ENCODE measurements at places on chromosomes 3 and 15.

- no peak for DNase-seq
- H3K27ac ChIP-seq, result no peak overlapping the region
- no peaks in the 10 kb centered on the region for H3K4me1 ChIP-seq
- no peaks in the 10 kb centered on the region for H3K27me3 ChIP-seq
- no peaks in the 10 kb centered on the region for H3K36me3 ChIP-seq
Measured at GRCh38 chr3:189771842-189772450, 140.8 kb downstream of the TP63 start.

GRCh38 chr3:50192689-50193141, 1.3 kb downstream of the GNAT1 start:
- peak; percentile 21 for DNase-seq
- H3K36me3 ChIP-seq, result no peaks in the 10 kb centered on the region
- H3K4me1 ChIP-seq, result peaks cover 24% of the 10 kb centered on the region
- H3K27ac ChIP-seq, result no peak overlapping the region
- no peak overlapping the region for H3K4me3 ChIP-seq

GRCh38 chr3:188590557-188590956, 436.6 kb downstream of the LPP start:
- H3K4me1 ChIP-seq, result peaks cover 67% of the 10 kb centered on the region
- no peaks in the 10 kb centered on the region for H3K36me3 ChIP-seq
- H3K27me3 ChIP-seq, result no peaks in the 10 kb centered on the region
- no peak overlapping the region for H3K27ac ChIP-seq
- H3K4me3 ChIP-seq, result no peak overlapping the region

DNA sequence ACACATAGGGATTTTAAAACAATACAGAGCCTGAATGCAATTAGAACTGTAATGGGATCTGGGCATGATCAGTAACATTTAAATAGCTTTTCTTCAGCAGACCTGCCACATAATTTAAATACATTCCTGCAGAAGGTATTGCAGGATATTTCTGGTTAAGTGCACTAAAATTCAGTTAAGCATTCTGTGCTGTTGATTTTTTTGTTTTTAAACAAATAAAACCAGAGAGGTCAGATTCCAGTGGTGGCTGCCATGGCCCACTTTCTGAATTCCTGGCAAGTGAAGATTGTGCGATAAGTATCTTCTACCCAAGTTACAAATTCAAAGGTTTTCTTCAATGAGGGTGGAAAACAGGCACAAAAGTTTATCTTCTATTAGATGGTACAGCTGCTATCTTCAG, 98.7 kb downstream of the RAP2B start:
- no peak for DNase-seq
- no peak overlapping the region for H3K4me3 ChIP-seq
- H3K36me3 ChIP-seq, result no peaks in the 10 kb centered on the region
- no peak overlapping the region for H3K27ac ChIP-seq
- H3K27me3 ChIP-seq, result no peaks in the 10 kb centered on the region

DNA sequence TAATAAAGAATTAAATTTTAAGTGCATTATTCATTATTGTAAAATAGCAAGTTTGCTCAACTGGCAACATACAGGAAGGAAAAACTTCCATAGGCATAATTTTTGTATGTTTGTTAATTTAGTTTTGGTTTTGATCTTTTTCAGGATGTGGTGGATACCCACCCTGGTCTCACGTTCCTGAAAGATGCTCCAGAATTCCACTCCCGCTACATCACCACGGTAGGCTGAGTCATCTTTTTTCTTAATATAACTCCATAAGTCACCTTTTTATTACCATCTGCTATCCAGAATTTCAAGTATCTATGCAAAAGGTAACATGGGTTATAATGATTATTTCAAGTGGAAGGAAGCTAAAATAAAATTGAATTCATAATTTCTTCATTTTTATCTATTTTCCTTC, 104.8 kb downstream of the PPP2R3A start:
- peaks cover 3% of the 10 kb centered on the region for H3K4me1 ChIP-seq
- H3K27ac ChIP-seq, result peak overlapping the region; percentile 52
- H3K4me3 ChIP-seq, result no peak overlapping the region
- no peak for DNase-seq
- no peaks in the 10 kb centered on the region for H3K27me3 ChIP-seq

GRCh38 chr15:32856753-32857152, 138.9 kb downstream of the GREM1 start:
- peaks cover 15% of the 10 kb centered on the region for H3K4me1 ChIP-seq
- no peak overlapping the region for H3K4me3 ChIP-seq
- no peak for DNase-seq
- no peaks in the 10 kb centered on the region for H3K36me3 ChIP-seq
- no peaks in the 10 kb centered on the region for H3K27me3 ChIP-seq
- peak overlapping the region; percentile 87 for H3K27ac ChIP-seq

GRCh38 chr3:188796122-188796631, 375.6 kb upstream of the TPRG1 start:
- DNase-seq, result no peak
- H3K36me3 ChIP-seq, result no peaks in the 10 kb centered on the region
- no peaks in the 10 kb centered on the region for H3K27me3 ChIP-seq
- H3K4me3 ChIP-seq, result no peak overlapping the region
- peak overlapping the region; percentile 49 for H3K27ac ChIP-seq

- H3K27ac ChIP-seq, result no peak overlapping the region
- H3K4me3 ChIP-seq, result no peak overlapping the region
- no peaks in the 10 kb centered on the region for H3K27me3 ChIP-seq
- DNase-seq, result no peak
- no peaks in the 10 kb centered on the region for H3K36me3 ChIP-seq
Measured at GRCh38 chr3:160473221-160473620, 23.6 kb upstream of the TRIM59 start.

- no peak for DNase-seq
- H3K36me3 ChIP-seq, result no peaks in the 10 kb centered on the region
- no peaks in the 10 kb centered on the region for H3K27me3 ChIP-seq
- H3K27ac ChIP-seq, result no peak overlapping the region
- H3K4me3 ChIP-seq, result no peak overlapping the region
- no peaks in the 10 kb centered on the region for H3K4me1 ChIP-seq
Measured at GRCh38 chr3:2995195-2995594, 115.0 kb downstream of the IL5RA start.

DNA sequence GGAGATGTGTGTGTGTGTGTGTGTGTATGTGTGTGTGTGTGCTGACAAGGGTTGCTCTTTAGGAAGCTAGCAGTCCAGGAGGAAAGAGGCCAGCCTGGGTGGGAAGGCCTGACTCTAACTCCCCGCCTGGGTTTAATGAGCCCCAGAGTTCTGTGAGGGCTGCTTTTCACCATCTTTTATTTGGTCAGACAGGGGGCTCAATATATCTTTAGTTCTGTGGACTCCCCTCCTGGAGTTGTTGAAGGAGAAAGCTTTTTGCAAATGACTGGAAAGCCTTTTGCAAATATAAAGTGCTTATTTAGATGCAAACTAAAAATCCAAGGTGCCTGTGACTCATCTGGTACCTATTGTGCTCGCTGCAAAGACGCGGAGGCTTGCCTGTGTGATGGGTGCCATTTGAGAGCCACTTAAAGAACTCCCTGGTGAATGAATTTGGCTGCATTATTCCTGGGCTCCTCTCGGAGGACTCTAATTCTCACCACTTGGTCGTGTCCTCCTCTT, 24.5 kb downstream of the DRD3 start:
- no peaks in the 10 kb centered on the region for H3K27me3 ChIP-seq
- no peaks in the 10 kb centered on the region for H3K36me3 ChIP-seq
- no peak overlapping the region for H3K4me3 ChIP-seq
- no peak overlapping the region for H3K27ac ChIP-seq
- H3K4me1 ChIP-seq, result no peaks in the 10 kb centered on the region
- no peak for DNase-seq

GRCh38 chr15:81293728-81294515, 30.0 kb downstream of the STARD5 start:
- H3K27ac ChIP-seq, result no peak overlapping the region
- no peak for DNase-seq
- H3K4me1 ChIP-seq, result peaks cover 15% of the 10 kb centered on the region

DNA sequence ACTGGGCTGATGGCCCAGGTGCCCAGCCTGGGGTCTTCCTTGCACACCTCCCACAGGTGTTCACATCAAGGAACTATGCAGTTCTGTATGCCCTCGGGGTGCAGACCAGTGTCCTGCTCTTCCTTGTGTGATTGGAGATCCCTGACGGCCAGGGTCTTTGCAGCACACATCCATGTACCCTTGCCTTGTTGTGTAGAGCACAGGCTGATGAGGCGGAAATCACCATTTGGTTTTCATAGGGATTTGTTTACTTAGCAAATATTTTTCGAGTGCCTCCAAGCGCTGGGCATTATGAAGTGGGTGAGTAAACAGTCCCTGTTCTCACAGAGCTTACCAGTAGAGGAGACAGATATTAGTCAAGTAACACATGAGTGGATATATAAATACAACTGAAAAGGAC, 209.3 kb upstream of the UMPS start:
- H3K36me3 ChIP-seq, result peaks cover 12% of the 10 kb centered on the region
- no peak overlapping the region for H3K4me3 ChIP-seq
- H3K27me3 ChIP-seq, result no peaks in the 10 kb centered on the region

DNA sequence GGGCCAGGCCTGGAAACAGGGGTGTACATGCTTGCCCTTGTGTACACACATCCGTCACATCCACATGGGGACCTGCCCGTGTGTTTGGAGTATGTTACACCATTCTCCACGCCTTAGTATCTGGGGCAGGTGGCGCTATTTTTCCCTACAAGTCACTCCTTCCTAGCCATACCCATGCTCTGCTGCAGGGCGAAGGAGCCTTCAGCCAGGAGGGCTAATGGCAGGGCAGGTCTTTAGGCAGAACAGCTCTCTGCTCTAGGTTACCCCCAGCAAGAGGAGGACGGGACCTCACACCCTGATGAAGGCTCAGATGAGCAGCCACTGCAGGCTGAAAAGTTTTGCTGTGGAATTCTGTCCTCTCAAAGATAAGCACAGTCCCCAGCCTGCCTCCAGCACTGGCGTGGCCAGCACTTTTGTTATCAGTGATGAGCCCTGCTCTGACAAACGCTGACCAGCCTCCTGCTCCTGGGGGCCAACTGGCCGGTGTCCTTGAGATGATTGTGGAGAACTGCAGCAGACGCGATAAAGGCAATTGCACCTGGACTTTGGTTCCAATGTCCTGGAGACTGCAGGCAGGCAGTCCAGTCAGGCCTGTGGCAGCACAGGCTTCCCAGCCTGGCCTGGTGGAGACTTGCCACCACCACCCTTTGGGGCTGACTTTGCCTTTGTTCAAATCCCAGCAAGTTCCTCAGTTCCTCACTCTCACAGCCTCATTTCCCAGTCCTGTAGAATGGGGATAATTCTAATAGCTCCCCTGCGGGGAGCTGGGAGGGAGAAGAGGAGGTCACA, 19.8 kb upstream of the PIGZ start:
- no peaks in the 10 kb centered on the region for H3K36me3 ChIP-seq
- DNase-seq, result no peak
- H3K27ac ChIP-seq, result no peak overlapping the region
- H3K27me3 ChIP-seq, result no peaks in the 10 kb centered on the region
- H3K4me1 ChIP-seq, result no peaks in the 10 kb centered on the region

- H3K4me3 ChIP-seq, result peak overlapping the region; percentile 7
- H3K27ac ChIP-seq, result peak overlapping the region; percentile 83
- DNase-seq, result no peak
- H3K4me1 ChIP-seq, result peaks cover 15% of the 10 kb centered on the region
- H3K36me3 ChIP-seq, result no peaks in the 10 kb centered on the region
Measured at GRCh38 chr3:51340013-51340829, 44.9 kb upstream of the MANF start.

DNA sequence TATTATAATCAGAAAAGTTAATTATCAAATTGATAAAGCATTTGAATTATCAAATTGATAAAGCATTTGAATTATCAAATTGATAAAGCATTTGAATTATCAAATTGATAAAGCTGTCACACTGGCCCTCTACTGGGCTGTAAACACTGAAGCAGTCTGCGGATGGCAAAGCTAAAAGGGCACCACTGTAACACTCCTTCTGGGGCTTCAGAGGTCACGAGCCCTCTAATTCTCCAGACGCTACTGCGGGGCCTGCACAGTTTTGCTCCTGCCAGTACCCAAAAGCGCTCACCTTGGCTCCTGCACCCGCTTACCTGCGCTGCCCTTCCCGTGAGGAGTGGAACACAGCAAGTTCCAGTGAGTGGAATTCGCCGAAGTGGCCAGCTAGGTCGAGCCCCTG, 409.0 kb upstream of the KCNMB2 start:
- no peak overlapping the region for H3K27ac ChIP-seq
- no peak for DNase-seq
- no peak overlapping the region for H3K4me3 ChIP-seq
- H3K36me3 ChIP-seq, result no peaks in the 10 kb centered on the region
- H3K4me1 ChIP-seq, result peaks cover 14% of the 10 kb centered on the region

DNA sequence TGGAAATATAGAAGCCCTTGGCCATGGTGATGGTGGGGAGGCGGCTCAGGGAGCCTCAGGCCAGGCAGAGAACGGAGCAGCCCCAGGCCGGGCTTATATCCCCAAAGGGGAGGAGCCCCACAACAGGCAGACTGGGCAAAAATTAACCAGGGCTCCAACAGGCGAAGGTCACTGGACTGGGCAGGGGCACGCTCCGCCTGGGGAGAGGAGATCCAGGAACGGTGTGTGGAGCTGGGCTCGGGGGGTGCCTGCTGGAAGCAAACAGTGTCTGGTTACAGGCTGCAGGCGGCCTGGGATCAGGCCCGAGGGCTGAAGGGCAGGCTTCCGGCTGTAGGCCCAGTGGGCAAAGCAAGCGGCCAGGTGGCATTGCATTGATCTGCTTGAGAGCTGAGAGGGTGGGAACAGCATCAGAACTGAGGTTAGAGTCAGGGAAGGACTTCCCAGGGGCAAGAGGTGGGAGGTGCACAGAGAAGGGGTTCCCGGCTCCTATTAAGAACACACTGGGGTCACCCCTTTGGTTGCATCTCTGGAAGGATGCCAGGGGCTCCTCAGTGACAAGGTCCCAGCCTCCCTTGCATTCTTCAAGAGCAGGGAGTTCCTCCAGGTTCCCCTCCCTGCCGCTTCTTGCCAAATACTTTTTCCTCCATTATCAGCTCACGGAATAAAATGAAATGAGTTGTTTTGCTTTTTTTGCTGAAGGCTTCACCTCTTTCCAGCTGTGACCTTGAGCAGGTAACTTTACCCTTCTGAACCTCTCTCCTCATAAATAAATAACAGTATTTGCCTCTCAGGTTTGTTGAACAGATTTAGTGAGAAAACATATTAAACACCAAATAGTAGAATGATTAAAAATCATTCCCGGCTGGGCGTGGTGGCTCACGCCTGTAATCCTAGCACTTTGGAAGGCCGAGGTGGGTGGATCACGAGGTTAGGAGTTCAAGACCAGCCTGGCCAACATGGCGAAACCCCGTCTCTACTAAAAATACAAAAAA, 7.8 kb downstream of the ANPEP start:
- no peak overlapping the region for H3K27ac ChIP-seq
- H3K4me1 ChIP-seq, result peaks cover 5% of the 10 kb centered on the region
- DNase-seq, result no peak
- H3K36me3 ChIP-seq, result no peaks in the 10 kb centered on the region
- no peak overlapping the region for H3K4me3 ChIP-seq

Data from thoracic aorta (tissue), 2 donors.